ENCODE measurements at places on chromosomes 1 and 21.

DNA sequence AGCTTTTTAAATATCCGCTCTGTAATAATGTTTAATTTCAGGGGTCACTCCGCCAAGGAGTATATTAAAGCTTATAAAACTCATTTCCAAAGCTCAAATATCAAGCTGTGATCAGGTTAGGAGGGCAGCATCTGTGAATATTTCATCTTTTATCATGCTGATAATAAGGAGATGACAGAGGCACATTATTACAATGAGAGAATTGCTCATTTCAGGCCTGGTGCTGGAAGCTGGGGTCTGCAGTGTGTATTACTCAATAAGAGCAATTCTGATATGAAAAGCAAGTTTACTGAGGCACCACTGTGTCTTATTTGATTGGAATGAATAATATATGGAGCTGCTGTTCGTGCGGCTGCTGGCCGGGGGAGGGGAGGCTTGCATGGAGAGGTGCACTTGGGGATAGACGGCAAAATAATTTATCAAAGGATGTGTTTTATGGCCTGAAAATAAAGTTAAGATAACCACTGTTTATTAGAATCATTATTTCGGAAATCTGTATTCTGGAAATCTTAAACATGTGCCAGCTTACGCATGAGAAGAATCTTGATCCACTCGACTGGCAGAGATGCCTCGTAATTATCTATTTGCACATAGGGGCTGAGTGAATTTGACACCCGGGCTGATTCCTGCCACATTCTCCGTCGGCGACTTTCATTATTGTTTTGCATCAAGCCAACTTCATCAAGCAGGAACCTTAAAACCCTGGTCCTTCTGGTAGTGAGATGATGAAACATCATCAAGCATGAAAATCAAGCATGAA, 173.2 kb downstream of the RRAGC start:
- no peak for DNase-seq

DNA sequence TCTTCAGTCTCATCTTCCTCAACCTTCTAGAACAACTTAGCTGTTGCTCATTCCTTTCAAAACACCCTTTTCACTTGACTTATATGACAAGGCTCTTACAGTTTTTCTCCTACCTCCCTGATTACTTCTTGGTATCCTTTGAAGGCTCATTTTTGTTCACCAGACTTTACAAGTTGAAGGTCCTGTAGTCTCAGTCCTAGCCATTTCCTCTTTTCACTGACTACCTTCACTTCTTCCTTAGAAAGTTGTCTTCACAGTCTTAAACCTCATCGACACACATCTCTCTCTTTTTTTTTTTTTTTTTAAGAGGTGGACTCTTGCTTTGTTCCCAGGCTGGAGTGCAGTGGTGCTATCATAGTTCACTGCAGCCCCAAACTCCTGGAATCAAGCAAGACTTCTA, 6.6 kb upstream of the TP53BP2 start:
- DNase-seq, result no peak

DNA sequence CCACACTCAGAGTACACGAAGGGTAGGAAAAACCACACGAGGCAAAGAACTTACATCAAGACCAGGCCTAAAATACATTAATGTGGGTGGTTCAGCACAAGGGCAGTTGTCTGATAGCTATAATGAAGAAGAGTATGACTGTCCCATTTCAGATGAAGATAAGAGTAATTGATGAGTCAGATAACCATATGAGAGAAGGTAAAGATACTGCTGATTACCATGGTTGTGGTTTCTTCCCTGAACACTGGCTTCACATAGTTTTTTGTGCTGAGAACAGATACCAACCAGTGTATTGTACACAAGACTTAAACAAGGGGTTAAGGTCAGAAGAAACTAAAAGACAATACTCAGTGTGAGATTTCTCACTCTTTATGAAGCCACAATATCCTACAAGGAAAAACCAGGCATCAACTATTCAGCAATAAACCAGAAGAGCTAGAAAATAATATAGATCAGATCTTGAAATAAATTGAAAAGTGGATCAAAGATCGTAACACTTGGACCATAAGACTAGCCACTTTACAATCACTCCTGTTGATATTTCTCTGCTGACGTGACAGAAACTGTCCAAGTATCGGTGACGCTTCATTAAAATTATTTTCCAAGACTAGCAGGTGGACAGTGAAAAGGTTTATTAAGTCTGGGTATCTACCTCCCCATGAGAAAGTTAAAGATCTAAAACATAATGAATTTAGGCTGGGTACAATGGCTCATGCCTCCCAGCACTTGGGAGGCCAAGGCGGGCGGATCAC, 28.6 kb downstream of the PUM1 start:
- DNase-seq, result no peak

GRCh38 chr1:180926164-180926981, 13.7 kb downstream of the KIAA1614 start:
- peak; percentile 88 for DNase-seq

DNA sequence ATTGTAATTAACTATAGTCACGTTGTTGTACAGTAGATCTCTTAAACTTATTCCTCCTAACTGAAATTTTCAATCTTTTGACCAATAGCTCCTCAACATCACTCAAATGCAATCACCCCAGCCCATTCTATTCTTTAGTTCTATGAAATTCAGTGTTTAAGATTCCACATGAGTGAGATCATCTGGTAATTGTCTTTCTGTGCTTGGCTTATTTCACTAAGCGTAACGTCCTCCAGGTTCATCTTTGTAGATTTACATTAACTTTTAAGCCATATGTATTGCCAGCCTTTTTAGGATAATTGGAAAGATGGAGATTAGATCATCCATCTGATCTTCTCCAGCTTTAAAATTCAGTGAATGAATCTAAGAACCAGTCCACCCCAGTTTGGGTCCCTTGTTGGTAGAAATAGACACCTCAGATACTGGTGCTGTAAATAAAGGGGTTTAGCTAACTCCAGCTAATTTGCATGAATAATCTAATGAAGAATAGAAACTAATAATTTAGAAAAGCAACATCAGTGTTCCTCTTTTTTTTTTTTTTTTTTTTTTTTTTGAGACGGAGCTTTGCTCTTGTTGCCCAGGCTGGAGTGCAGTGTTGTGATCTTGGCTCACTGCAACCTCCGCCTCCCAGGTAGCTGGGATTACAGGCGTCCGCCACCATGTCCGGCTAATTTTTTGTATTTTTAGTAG, 7.0 kb downstream of the S100A10 start:
- no peak for DNase-seq

DNA sequence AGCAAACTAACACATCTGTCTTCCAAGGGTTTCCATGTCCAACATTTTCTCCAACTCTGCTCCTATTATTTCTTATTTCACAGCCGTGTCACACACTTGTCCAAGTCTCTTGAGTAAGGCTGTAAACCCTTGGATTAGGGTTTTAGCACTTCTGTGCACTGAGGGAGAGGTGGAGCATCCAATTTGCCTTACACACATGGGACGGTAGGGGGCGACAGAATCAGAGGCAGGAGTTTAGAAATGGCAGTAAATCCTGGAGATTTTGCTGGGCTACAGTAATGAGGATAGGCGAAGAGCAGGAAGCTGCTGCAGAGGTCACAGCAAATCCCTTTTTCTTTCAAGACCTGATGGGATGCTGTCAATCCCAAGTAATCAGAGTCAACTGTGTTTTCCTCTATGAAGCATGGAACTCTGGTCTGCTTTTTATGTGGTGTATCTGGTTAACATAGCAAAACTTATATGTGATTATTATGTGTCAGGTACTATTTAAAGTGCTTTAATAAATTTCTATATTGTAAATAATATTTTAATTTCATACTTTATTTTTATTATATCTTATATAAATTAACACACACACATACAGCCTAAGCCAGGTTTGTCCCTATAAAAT, 15.4 kb upstream of the LCE5A start:
- DNase-seq, result peak; percentile 12

DNA sequence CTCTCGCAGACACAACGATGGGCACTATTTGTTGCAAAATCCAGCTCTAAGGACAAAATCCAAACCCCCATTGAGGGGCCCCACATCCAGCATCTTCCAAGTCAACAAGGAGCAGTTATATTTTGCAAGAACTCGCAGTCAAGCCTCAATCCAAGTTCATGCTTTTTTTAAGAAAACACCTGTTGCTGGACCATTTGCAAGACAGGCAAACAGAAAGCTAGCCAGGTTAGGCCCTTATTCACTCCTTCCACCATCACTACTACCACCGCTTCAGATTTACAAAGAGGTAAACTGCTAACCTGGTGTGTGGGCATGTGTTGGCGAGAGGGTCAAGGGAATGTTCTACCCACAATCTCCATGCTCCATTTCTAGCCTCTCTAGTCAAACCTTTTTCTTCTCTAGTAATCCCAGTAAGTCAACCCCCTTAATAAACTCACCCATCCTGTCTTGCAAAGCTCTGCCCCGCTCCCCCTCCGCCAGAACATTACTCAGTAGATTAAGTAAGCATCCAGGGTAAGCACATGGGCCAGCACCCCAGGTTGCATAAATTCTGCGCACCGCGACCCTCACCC, 703 bp downstream of the ERI3 start:
- DNase-seq, result peak; percentile 56

DNA sequence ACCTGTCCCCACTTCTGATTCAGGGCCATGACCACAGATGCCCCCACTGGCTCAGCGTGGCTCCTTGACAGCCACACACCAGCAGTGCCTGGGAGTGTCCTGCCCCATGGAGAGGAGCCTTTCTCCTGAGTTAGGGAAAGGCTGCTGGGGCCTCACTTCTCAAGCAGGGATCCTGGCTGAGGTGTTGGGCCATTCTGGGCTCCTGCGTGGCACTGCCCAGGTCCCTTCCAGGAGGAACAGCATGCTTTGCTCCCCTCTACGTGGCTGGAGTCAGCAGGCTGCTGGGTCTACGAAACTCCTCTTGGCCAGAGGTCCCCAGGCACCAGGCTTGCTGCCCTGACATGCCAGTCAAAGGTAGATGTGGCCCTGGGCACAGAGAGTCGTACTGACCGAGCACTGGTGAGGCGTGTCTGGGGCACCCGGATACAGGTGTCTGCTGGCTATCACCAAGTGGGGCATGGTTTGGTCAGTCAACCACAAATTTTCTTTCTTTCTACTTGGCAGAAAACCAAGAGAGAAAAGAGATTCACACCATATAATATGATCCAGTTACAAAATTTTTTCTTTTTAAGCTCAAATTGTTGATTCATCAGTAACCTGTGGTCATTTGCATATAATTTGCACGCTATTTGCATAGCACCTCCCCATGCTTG, 4.1 kb downstream of the ADORA1 start:
- DNase-seq, result no peak

GRCh38 chr1:217469983-217470382, 160.9 kb downstream of the GPATCH2 start:
- no peak for DNase-seq

DNA sequence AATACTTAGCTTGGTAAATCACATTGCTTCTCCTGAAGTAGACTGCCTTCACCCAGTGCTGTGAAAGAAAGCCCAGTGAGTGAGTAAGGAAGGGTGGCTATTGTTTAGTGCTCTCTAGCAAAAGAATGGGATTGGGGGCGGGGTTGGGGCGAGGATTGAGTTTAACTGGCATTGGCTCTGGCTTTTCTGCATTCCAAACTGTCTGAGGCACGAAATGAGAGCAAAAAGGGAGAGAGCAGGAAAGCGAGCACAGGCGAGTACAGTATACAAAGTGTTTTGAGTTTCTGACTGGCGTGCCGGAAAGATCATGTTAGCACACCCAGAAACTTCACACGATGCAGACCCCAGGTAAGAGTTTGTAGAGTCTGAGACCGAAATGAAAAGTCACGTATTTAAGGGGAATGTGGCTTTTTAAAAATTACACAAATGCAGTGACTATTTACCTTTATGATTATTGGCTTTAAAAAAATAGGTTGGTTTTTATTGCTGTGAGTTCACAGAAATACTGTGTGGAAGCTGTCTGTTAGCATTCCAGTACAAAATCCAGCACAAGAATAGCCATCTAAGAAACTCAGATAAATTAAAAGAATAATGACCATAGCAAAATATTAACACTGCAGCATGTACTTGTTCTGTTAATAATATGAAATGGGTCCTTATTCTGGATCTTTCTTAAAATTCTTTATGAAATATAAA, 155.4 kb downstream of the CLEC20A start:
- peak; percentile 72 for DNase-seq

DNA sequence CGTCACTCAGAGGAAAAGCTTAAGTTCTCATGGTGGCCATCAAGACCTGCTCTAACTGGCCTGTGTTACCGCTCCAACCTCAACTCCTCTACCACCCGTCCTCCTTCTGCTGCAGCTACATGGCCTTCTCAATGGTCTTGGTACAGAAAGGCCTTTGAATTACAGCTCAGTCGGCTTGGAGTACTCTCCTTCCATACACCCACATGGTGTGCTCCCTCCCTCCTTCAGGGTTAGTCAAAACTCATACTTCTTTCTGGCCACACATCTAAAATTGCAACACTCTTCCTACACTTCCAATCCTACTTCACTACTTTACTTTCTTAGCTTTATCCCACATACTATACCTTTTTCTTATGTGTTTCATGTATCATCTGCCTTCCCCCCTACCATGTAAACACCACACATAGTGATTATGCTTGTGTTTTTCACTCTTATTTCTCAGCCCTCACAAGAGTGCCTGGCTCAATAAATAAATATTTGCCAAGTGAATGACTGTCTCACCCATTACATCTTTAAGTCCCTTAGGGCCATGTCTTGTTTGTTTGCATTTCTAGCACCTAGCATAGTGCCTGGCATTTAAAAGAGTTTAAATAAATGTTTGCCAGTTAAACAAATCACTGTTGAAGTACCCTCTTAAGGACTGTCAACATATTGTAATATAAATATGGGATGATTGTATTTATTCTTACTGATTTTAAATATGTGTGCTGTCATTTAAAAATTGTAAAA, 37.6 kb upstream of the HMCN1 start:
- no peak for DNase-seq

DNA sequence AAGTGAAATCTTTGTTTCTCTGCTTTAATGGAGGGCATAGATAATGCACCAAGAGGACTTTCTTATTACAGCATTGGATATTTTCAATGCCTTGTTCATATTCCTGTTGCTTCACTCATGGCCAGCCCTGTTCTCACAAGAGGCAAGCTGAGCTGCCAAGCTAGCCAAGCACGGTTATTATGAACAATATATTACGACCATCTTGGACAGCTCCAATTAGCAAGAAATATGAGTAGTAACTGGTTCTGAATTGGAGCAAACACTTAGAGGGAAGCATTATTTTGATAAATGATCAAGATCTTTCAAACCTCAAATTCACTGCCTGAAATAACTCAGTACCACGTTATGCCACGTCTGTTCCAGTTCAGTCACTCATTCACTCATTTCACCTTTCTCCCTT, 159.8 kb downstream of the SETD4 start:
- DNase-seq, result no peak

- peak; percentile 68 for DNase-seq
Observed at GRCh38 chr1:31371121-31371959, 1.5 kb downstream of the FABP3 start.

DNA sequence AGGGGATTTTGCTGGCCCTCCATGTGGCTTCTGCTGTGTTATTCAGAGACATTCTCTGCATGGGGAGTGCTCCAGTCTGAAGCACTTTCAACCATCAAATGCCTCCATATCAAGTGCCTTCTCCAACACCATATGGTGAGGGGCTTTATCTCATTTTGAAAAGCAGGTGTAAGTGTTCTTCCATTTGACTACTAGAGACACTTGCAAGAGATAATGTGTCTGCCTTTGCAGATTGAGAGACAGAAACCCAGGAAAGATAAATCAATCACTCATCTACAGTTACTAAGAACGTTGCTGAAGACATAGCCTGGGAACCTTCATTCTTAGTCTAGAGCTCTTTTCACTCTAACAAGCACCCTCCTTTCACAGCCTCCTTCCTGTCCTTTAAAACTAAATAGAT, 29.5 kb upstream of the REG4 start:
- no peak for DNase-seq

All from stomach (tissue), 19 donors.